ENCODE measurements at places on chromosomes 13 and 19. TPM values are rescaled to one million over a fixed set of nuclear protein-coding genes. Genes with fewer than 3 reads are reported as not detected.

PTGIR gene
- 6.3 TPM for total RNA-seq

SYNGR4 gene
- not detected for total RNA-seq

- DNase-seq = no peak
Observed at GRCh38 chr13:33058776-33059327, 42.6 kb downstream of the KL start.

DNA sequence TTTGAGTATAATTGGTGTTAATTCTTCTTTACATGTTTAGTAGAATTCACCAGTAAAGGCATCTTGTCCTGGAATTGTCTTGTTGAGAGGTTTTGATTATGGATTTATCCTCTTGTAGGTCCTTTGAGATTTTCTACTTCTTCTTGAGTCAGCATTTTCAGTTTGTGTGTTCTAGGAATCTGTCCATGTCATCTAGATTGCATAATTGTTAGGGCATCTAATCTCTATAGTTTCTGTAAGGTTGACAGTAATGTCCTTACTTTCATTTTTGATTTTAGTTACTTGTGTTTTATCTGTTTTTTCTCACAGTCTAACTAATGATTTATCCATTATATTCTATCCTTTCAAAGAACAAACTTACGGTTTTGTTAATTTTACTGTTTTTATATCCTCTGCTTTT, 492.0 kb downstream of the FGF9 start:
- DNase-seq = no peak

- DNase-seq = no peak
Observed at GRCh38 chr13:27541386-27541785, 78.9 kb downstream of the LNX2 start.

DNA sequence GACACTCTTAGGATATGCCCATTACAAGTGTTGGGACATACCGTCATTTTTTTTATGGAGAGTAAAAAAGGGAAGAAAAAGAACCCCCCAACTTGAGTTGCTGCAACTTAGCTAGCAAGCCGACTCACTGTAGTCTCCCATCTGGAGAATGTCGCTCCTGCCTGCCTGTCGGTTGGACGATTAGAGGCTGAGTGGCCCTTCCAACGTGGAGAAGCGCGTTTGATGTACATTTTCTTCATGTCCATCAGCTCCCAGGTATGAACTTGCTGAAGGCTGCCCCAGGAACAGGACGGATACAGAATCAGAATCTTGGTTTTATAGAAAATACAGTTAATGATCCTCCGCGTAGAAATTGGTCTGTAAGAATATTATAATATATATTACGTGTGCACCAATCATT, 189.0 kb upstream of the SOX1 start:
- no peak for DNase-seq

MYPOP gene
- 5.9 TPM for total RNA-seq

DNA sequence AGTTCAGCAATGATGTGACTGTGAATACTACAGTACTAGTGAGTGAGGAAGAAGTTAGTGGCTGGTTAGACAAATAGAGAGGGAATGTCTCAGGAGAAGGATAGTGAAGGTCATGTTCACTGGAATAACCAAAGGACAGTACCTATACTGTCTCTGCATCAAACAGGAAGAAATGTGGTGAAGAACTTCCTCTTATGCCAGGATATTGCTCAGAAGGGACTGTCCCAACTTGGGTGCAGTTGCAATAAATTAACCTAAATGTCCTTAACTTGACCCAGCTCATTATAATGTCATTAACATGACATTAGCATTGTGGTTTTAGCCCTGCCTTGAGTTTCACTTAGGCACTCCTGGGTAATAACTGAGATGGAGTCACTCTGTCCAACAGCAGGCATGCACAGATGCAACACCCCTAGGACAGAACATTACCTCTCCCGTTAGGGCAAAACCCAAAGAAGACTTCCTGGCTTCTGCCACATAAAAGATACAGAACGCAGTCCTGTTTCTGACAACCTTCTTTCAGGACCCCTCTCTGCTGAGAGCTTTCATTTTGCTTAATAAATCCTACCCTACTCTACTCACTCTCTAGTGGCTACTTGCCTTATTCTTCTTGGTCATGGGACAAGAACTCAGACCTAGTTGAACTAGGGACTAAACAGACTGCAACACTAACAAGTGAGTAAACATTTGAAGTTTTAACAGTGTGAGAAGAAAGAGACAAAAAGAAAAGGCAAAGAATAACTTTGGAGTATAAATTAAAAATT, 1591.6 kb upstream of the MIR17HG start:
- DNase-seq = no peak

DNA sequence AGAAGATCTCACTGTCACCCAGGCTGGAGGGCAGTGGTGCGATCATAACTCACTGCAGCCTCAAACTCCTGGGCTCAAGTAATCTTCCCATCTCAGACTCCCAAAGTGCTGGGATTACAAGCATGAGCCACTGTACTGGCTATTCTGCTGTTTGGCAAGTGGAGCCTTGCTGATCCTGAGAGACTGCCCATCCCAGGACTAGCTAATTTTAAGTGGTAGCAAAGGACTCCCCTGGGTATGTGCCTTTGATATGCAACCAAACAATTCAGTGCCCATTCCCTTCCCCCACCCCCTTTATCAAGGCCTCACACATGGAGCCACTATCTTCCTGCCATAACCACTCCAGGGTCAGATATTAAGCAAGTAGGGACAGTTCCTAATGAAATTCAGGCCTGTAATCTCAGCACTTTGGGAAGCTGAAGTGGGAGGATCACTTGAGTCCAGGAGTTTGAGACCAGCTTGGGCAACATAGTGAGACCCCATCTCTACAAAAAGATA, 17.0 kb upstream of the ZNF460 start:
- no peak for DNase-seq

GRCh38 chr19:1016647-1017114, 4.2 kb downstream of the TMEM259 start:
- DNase-seq = no peak

DNA sequence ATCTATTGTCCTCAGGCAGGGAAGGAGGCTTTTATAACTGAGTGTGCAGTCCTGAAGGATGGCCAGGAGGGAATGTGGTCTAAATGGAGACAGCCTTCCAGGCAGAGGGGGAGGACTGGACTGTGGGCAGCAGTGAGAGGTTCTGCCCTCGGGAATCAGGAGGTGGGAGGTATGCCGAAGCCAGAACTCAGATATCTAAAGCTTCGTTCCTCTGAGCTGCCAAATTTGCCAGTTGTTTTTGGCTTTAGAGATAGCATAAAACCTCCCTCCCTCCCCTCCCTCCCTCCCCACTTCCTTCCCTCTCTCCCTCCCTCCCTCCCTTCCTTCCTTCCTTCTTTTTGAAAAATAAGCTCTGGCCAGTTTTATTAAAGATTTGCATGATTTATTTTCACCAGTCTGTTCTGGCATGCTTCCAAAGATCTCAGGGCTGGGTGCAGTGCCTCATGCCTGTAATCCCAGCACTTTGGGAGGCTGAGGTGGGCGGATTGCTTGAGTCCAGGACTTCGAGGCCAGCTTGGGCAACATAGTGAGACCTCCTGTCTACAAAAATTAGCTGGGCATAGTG, 2.4 kb downstream of the MEDAG start:
- no peak for DNase-seq

DNA sequence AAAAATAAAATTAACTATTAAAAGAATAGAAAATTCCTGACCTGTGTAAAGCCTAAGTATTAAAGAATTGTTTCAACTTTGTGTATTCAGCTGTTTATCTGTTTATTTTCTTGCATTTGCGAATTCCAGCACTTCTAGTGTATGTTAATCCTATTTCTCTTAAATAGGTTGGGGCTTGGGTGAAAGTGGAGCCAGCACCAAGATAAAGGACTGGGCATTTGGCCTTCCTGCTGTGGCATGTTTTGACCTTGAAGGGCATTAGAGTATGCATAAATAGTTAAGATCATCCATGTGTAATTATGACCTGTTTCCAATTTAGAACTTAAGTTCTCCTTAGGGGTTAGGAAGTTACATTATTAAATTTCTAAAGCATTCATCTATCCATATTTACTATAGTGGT, 151.3 kb downstream of the NBEA start:
- DNase-seq = no peak

DNA sequence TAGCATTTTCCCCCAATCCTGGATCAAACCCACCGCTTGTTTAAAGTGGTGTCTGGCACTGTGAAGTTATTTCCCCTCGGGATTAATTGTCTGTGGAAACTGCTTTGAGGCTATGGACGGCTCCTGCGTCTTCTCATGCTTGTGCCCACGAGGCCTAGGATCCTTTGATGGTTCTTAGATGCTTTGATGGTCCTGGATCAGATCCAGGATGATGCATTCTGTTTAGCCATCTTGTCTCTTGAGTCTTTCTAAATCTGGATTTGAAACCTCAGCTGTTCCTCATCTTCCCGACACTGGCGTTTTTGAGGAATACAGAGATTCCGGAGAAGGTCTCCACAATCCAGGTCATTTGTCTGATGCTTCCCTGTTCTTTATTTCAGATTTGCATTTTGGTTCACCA, 36.1 kb upstream of the USP29 start:
- DNase-seq = no peak

HRC gene
- total RNA-seq = 4.3 TPM

CFAP97D2 gene
- total RNA-seq = not detected

ERCC2 gene
- 19.5 TPM for total RNA-seq

DNA sequence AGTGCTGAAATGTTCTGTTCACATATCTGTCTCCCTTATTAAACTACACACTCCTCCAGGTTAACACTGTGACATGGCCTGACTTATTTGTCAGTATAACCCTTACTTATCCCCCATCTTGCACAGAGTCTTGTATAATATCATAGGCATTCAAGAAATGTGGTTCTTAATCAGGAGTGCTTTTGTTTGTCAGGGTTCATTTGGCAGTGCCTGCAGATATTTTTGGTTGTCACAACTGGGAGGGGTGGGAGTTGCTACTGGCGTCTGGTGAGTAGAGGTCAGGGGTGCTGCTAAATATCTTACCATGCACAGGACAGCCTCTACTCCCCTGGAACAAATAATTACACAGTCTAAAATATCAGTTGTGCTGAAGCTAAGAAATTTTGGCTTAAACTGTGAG, 20.4 kb upstream of the OBI1 start:
- DNase-seq = no peak

DNA sequence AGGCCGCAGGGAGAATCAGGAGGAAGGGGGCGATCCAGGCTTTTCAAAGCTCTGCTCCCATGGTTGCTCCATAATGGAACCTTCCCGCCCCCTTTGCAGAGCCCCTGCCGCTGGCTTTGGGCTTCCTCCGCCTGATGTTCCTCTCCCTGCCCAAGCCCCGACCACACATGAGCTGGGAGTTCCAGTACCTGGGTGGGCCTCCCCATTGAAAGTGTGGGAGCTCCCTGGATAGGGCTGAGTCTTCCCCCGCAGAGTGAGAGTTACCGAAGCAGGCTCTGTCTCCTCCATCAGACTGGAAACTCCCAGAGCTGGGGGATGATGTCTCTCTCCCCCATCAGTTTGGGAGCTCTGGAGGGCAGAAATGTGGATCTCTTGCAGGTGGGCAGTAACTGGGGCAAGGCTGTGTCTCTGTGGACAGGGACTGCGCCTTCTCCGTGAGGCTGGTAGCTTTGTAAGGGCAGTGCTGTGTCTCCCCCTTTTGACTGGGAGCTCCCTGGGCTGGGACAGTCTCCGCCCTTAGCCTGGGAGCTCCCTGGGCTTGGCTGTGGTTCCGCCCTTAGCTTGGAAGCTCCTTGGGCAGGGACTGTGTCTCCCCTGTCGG, 722 bp downstream of the DCAF15 start:
- DNase-seq = no peak

CDC42EP5 gene
- total RNA-seq = 60.9 TPM

CLIP3 gene
- 23.4 TPM for total RNA-seq

DNA sequence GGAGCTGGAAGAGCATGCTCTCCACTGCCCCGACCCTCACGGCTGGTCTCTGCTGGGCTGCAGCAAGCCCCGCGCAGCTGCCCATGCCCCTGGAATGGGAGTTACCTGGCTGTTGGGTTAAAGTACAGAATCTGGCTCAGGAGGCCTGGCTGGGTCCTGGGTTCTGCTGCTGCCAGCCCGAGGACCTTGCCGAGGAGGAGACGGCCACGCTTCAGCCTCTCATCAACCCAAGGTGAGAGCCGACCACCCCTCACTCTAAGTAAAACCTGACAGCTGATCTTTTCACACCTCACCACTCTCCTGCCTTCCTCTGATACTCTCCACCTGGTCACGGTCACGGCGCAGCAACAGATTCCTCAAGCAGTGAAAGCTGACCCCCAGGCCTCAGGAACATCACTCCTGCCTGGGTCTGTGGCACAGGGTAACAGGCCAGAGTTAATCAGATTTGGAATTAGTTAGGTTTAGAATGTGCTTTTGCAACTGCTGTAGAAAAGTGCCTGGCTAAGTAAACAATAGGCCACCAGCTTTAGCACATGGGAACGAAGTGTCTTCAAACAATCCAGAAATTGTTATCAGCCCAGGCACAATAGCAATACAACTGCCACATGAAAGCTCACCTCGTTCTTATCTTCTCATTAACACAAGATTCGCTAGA, 20.5 kb downstream of the RAB20 start:
- DNase-seq = no peak

DNA sequence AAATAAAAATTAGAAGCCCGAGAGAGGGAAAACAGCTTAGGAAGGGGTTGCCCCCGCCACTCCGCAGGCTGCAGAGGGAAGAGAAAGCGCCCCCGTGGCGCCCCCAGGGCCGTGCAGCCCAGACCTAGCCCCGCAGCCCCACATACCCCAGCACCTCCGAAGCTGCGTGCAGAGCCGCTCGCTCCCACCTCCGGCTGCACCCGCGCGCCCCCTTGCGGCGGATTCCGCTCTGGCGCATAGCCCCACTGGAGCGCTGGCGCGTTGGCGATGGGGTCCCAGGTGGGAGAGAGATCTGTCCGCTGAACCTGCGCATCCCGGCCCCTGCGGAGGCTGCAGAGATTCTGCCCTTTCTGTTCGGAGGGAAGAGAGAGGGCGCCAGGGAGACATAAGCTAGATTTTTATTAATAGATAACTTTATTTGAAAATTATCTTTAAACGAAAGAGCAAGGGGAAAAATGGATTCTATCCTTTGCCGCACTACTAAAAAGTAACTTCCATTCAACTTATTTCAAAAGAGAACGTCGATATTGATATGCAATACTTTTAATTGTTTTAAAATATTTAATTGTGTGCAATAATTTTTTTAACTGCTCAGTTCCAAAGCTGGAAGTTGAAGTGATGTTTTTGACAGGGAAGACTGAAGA, 11.7 kb upstream of the CLN5 start:
- peak; percentile 69 for DNase-seq

GRCh38 chr13:76425935-76426334, 460.3 kb downstream of the KCTD12 start:
- no peak for DNase-seq

CEACAM7 gene
- total RNA-seq = not detected

ZNF229 gene
- total RNA-seq = 2.0 TPM

DNA sequence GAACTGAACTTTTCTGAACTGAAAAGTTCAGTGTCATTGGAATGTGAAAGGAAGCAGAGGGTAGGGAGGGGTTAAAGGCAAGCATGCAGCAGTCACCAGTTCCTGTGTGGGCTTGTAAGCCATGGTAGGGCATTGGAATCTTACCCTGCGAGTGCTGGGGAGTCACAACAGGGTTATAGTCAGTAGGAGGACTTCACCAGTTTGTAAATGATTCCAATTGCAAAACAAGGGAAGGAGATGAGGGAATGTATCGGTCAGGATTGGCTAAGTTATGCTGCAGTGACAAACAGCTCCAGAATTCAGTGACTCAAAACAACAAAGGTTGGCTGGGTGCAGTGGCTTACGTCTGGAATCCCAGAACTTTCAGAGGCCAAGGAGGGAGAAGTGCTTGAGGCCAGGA, 12.8 kb downstream of the LYPD3 start:
- DNase-seq = no peak

GRCh38 chr13:77506874-77507273, 28.6 kb upstream of the SCEL start:
- no peak for DNase-seq

PCSK4 gene
- 1.7 TPM for total RNA-seq

Data from tibial nerve (tissue), 4 donors.